Muscle of leg (tissue), 16 donors: ENCODE measurements at places on chromosomes 5 and 9. TPM values are rescaled to one million over a fixed set of nuclear protein-coding genes. Genes with fewer than 3 reads are reported as not detected.

Gene SH3PXD2B
- total RNA-seq, result 19.2 TPM

Gene CCNB1
- 26.3 TPM for total RNA-seq

Gene PRLR
- 1.1 TPM for total RNA-seq

Gene GMCL2
- total RNA-seq, result not detected

Gene BHMT
- 0.09 TPM for total RNA-seq

Gene MUSK
- 13.2 TPM for total RNA-seq

Gene PCDHA12
- total RNA-seq, result 0.09 TPM
